ENCODE measurements at places on chromosomes 5 and 9.

- no peak for DNase-seq
Observed at GRCh38 chr9:4640027-4640426, 22.1 kb upstream of the PLPP6 start.

GRCh38 chr5:17697671-17698070, 63.4 kb downstream of the TAF11L14 start:
- no peak for DNase-seq

GRCh38 chr9:91040371-91041215, 239.0 kb downstream of the SYK start:
- DNase-seq = no peak

GRCh38 chr5:154778534-154778933, 23.4 kb downstream of the LARP1 start:
- no peak for DNase-seq

DNA sequence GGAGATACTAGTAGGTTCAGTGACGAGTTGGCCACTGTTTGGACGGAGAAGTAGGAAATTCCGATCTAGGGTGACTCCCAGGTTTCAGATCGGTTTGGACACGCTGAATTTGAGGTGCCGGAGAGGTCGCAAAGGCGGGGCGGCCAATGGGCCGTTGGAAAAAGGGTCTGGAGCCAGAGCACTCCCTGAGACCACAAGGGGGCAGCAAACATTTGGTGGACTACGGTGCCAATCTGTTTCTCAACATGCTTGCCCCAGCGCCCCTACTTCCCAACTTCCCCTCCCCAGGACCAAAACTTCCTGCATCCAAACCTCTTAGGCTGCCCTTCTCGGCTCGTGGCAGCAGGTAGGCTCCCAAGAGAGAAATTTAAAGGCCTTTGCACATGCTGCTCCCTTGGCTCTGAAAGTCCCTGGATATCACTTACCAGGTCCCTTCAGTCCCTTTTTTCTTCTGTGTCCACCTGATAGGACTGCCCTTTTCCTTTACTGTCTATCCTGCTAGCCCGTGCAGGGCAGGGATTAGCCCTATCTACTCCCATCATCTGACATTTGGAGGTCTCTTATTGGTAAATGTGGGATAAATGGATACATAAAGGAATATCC, 992 bp upstream of the RPP25L start:
- DNase-seq = peak; percentile 72

DNA sequence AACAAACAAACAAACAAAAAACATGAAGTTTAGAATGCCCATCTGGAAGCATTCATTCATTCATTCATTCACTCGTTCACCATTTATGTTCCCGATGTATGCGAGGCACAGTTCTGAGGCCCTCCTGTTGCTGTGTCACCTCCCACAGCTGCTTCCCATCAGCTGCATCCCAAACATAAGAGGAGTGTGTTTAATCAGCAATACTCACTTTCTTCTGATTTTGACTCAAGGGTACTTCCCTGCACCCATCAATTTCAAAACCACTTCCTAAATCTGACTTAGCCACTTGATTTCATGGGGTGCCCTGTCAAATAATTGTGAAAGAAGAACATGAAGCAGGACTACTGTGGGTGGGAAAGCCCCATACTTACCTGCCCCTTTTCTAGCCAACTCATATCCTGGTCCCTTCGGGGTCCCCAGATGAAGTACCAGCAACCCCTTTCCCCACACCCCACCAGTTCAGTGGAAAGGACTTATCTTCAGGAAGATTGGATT, 128.0 kb upstream of the IL12B start:
- DNase-seq = no peak

Data from HCEC 1CT (cell line).